ENCODE measurements at places on chromosomes 1 and 21.

DNA sequence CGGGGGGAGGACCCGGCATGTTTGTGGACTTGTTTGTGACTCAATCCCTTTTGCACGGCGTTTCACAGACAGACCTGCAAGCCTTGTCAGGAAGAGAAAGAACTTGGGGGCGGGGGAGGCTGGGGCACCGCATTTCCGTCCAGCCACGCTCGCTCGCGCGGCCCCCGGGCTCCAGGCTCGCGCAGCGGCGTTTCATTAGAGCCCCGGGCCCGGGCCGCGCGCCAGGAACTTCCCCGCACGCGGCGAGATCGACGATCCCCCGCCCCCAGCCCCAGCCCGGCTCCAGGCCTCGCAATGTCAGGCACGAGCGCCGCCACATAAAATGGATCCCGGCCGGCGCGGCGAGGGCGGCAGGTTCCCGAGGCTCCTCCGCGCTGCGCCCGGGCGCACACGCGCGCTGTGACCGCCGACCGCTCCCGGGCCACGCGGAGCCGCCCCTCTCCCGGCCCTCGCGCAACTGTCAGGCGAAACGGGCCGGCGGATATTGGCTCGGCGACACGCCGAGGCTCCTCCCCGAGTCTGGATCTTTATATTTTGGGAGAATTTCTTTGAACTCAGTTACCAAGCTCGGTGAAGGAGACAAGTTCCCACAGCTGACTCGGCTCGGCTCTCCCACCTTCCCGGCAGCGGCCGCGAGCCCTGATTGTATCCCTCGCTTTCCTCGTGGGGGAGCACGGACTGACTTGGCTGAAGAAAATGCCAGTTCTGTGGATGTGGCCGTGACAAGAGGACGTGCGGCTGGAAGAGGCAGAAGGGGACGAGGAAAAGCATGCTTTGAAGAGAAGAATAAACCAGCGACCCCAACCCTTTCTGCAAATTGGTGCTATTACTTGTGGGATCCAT is at the start of gene KIF26B:
TSS of gene KIF26B (plus strand) at position 557 of the 843 bp plus-strand sequence. CDS start 440 bp downstream, outside the sequence.
- DNase-seq: peak; percentile 34

- DNase-seq: no peak
Measured at GRCh38 chr21:32537569-32537881, 47.8 kb downstream of the TCP10L start.

DNA sequence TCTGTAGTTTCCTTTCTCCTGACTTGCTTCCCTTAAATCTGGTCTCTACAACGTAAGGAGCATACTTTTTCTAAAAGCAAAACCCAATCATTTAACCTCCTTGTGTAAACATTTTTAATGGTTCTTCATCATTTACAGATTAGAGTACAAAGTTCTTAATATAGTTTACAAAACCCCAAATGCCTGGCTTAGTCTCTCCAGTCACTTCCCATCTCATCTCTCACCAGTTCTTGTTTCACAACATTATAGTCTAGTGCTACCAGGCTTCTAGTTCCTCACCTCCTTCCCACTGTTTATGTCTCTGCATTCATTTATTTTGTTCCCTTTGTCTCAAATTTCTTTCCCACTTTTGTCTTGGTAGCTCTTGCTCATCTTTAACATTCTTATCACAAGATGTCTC is 168.4 kb downstream of the FASLG start:
- peak; percentile 43 for DNase-seq

- no peak for DNase-seq
Measured at GRCh38 chr1:119504831-119505230, 2.2 kb upstream of the HSD3B1 start.

- DNase-seq: no peak
Measured at GRCh38 chr1:231724041-231724440, 97.5 kb downstream of the DISC1 start.

DNA sequence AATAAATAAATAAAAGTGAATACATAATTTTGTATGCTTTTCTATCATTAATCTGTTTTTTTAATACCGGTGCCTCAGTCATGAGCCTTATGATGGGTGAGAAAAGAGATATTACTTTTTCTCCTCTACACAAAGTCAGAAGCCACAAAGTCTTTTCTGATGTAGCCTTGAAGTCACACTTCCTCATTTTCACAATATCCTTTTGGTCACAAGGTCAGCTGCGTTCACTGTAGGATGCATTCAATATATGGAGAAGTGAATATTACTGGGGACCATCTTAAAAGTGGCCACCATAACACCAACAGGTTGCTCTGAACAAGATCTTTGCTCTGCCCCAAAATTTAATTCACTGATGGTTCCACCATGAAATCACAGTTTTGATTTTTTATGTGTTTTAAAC is 83.3 kb upstream of the TNR start:
- peak; percentile 56 for DNase-seq

- peak; percentile 74 for DNase-seq
Measured at GRCh38 chr1:218482683-218483082, 137.5 kb downstream of the TGFB2 start.

DNA sequence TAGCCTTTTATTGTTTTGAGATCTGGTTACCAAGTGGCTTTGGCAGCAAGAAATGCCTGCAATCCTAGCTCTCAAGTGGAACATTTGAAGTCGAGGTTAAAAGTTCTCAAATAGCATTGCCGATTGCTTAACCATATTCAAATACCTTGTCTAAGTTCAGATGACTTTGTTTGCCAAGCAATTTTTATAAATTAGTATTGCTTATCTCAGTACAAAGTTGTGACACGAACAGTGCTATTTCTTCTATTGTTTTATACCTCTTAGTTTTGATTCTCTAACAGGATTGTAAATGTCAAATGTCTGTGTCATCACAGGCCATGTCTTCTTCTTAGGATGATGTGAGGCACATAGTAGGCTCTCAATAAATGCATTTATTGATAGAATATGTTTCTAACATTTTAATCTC is 633.3 kb downstream of the PTPRC start:
- DNase-seq: no peak

- DNase-seq: no peak
Measured at GRCh38 chr1:2540816-2541492, 10.9 kb upstream of the HES5 start.

- DNase-seq: no peak
Measured at GRCh38 chr1:1122981-1123480, 7.1 kb upstream of the C1orf159 start.

DNA sequence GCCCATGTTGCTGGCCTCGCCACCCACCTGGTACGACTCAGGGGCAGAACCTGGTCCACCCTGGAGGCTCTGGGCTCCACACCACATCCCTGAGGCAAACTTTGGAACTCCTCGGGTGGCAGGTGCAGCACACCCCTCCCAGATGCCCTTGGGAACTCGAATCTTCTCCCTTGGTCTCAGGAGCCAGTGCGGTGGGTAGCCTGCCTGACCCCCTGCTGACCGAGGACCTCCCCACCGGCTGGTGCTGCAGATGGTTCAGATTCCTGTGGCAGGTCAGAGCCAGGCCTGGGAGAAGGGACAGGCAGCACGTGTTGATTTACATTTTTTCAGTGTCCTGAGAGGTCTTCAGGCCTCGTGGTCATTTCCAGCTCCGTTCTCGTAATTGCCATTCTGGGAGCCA is 6.3 kb upstream of the CFAP410 start:
- DNase-seq: no peak

- no peak for DNase-seq
Measured at GRCh38 chr1:96222701-96223100, 498.9 kb upstream of the PTBP2 start.
